PC-3 (cell line): ENCODE measurements at places on chromosomes 1 and 21.

DNA sequence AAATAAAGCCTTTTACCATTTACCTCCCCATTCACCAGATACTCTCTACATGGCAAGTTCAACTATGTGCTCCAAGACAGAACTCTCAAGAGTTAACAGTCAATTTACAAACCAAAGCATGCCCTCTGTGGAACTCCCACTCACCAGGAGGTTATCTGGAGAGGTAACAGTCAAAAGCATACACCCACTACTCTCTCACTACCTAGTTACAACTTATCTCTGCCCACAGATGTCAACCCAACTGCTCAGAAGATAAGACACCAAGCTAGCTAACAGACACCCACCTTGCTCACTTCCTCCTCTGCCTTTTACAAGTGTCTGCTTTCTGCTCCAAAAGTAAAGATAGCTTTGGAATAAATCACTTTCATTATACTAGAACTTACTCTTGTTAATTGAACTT, 131.0 kb downstream of the TRIM33 start:
- no peak for DNase-seq

DNA sequence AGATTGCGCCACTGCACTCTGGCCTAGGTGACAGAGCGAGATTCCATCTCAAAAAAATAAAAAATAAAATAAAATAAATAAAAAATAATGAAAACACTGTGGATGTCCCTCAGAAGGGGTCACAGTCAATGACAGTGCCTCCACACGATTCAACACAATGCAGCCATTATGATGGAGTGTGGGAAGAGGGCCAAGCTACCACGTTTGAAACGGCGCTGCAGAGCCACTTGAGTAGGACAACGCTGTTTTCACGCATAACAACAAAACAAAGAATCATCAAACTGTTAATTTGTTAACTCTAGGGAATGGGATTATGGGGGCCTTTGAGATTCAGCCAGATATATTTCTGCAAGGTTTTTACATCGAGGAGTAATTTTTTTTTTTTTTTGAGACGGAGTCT, 36.5 kb downstream of the NKAIN1 start:
- DNase-seq, result no peak

- no peak for DNase-seq
Measured at GRCh38 chr1:34470401-34470800, 284.4 kb upstream of the GJB5 start.

DNA sequence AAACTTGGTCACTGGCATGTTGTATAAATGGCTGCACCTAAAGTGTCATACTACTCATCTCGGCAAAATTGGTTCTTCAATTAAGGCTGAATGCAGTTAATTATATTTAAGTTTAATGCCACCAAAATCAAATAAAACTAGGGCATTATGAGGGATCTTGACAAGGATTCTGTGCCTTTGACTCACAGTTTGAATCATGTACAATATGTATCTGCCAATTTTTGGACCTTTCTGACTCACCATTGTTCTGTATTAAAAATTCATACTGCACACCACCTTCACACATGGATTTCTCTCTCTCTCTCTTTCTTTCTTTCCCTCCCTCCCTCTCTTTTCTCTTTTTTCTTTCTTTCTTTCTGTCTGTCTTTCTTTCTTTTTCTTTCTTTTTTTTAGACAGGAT, 14.1 kb upstream of the STXBP3 start:
- DNase-seq, result peak; percentile 61

GRCh38 chr1:89945852-89946476, 48.9 kb upstream of the ZNF326 start:
- DNase-seq, result peak; percentile 73

DNA sequence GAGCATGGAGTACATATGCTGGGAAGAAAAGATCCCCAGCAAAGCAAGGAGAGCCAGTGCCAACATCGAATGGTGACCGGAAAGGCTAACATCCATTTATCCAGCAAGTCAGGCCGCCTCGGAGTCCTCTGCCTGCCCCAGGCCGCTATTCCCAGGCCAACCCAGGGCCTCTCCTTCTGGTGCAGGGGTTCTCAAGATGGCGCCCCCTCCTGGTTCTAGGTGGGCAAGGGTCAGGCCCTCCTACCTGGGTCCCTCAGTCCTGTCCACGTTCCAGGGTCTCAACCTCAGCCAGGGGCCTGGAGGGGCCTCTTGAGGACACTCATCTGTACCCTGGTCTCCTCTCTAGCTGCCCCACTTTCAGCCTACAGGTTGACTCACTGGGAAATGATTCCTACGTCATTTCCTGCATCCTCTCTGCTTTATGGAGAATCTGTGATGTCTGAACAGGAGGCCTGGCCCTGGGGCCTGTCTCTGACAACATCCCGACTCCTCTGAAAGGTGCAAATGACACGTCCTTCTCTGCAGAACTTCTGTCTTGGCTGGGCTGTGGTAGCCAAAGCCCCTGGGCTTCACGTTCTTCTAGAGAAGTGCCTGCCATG, 145.3 kb downstream of the PSMG1 start:
- DNase-seq, result no peak

DNA sequence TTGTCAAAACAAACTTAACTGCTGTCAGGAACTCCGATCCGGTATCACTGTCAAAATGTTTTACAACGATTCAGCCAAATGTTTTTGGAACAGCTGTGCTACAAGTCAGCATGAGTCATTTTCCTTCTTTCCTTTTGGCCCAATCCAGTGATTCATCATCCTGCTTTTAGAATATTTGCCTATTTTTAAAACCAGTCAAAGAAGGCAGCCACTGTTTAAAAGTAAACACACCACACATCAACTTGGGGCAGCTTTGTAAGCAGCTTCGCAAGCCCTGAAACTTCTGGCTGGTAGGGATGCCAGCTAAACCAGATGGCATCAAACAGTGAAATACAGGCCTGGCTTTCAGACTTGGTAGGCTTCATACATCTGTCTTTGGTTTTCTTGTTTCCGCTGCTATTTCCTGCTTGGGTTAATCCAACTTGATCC, 14.9 kb downstream of the MAP3K7CL start:
- peak; percentile 97 for DNase-seq

DNA sequence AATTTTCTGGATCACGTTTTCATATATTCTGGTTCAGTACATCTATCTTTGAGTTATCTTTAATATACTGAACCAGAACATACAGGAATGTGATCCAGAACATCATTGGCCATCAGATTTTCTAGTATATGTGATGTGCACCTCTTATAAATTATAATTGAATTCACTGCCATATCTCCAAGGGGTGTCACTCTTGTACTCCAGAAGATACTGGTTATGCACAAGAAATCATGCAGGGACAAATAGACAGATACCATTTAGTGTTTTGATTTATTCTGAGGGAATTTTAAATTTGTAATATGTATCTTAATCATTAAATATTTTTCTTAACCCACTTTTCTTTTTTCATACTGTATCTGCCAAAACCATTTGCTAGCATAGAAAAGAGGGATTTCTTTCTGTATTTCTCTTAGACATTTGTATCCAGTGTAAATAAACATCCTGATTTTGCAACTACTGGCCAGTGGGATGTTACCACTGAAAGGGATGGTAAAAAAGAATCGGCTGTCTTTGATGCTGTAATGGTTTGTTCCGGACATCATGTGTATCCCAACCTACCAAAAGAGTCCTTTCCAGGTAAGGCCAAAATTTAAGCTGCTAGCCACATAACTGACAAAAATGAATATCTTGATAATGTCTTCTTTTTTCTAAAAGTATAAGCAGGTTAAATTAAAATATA, 16.7 kb downstream of the FMO3 start:
- DNase-seq, result no peak

DNA sequence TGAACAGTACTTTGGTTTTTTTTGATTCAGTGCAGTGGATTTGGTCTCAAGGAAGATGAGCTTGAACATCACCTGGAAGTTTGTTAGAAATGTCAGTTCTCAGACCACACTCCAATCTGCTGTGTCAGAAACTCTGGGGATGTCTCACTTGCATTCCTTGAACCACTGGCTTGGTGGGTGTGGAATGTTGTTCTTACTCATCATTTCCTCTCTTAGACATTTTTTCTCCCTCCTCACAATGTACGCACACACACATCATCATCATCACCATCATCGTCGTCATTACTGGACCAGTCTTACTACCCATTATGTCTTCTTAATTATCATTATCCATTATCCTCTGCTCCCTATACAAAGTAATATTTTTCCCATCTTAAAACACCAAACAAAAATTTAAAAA, 91.9 kb upstream of the KCNK2 start:
- DNase-seq, result peak; percentile 85

DNA sequence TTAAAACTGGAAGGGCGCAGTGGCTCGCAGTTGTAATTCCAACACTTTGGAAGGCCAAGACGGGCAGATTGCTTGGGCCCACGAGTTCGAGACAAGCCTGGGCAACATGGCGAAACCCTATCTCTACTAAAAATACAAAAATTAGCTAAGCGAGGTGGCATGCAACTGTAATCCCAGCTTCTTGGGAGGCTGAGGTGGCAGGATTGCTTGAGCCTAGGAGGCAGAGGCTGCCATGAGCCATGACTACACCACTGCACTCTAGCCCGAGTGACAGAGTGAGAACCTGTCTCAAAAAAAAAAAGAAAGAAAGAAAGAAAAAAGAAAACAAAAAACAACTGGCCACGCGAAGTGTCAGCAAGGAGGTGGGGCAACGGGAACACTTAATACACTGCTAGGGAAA, 6.3 kb downstream of the UBE2G2 start:
- DNase-seq, result no peak

GRCh38 chr1:34763142-34763781, 3.7 kb downstream of the GJB4 start:
- DNase-seq, result peak; percentile 96

DNA sequence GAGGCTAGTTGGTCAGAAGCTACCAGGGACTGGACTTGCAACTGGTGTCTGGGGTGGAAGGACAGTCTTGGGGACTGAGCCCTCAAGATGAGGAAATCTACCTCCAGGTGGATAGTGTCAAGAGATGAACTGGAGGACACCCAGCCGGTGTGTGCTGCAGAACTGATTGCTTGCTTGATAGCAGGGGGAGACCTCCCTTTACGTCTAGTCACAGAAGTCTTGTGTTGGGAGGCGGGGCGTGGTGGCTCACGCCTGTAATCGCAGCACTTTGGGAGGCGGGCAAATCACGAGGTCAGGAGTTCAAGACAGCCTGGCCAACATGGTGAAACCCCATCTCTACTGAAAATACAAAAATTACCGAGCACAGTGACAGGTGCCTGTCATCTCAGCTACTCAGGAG, 4.9 kb downstream of the RCC2 start:
- no peak for DNase-seq

DNA sequence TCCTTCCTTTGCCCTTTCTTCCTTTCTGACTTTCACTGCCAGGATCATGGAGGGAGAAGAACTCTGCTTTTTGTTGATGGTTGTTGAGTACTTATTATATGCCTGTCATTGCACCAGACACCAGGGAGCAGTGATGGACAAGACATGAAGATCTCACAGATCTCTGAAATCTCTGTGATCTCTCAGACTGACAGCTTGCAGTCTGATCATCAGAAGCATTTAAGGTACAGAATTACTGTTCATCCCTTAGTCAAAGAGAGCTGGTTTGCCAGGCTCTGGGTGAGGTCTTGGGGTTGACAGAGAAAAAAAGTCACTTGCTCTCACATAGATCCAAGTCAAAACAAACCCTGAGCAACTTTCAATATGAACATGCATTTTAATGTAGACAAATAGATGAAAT, 299.5 kb upstream of the FMN2 start:
- DNase-seq, result peak; percentile 38

GRCh38 chr1:20476265-20477038, 9.6 kb downstream of the CAMK2N1 start:
- peak; percentile 72 for DNase-seq

GRCh38 chr1:87362063-87362833, 33.6 kb downstream of the LMO4 start:
- DNase-seq, result no peak

DNA sequence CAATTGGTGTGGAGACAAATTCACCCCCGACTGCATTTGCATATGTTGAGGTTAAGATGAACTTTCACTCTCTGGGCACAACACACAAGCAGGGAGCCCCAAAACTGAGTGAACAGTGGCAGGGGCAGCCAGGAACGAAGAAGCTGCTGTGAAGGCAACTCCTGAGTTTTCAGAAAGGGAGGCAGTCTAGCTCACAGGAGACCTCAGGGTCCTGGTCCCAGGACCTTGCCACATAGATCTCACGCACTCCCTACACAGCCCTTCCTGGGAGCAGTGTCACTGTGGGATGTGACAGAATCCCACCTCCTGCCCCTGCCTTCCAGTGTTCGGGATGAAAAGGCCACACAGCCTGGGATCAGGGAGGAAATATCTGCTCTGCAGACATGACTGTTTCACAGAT, 60.9 kb downstream of the KCND3 start:
- DNase-seq, result no peak

DNA sequence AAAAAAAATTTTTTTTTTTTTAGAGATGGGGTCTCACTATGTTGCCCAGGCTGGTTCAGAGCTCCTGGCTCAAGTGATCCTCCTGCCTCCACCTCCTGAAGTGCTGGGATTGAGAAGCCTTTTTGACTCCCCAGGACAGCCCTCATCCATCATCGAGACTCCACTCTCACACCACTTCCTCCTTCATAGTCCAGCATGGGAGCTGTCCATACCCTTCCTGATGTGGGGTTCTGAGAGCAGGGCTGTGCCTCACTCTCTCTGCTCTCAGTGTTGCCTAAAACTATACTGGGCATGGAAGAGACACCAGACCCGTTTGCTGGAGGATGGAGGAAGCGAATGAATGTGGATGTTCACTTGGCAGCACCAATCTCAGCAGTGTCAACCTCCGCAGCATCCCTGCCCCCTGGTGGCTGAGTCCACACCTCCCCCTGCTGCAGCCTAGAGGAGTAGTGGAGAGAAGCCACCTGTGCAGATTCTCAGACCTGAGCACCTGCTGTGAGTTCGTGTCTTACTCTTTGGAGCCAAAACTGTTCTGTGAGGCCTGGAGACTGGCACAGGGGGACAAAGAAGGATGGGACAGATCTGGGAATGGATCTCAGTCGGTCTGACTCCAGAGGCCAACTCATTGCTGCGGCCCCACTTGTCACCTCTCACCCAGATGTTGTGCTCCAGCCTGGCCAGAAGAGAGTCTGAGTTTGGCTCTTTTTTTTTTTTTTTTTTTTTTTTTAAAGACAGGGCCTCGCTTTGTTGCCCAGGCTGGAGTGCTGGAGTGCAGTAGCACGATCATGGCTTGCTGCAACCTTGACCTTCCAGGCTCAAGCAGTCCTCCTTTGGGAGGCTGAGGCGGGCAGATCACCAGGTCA, 17.7 kb downstream of the TINAGL1 start:
- peak; percentile 90 for DNase-seq

GRCh38 chr21:45938453-45938755, 43.2 kb upstream of the COL6A1 start:
- no peak for DNase-seq

DNA sequence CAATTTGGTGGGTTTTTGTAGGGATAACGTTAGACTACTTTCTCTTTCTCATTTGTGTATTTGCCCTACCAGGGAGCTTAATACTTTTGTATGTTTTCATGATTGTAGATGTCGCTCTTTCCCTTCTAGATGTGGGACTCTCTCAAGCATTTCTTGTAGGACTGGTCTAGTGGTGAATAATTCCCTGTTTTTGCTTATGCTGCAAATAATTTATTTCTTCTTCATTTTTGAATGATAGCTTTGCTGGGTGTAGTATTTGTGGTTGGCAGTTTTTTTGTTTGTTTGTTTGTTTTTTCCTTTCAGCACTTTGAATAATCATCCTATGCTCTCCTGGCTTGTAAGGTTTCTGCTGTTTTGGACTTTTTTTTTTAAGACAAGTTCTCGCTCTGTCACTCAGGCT, 22.5 kb upstream of the TTC22 start:
- DNase-seq, result no peak

- peak; percentile 80 for DNase-seq
Measured at GRCh38 chr1:93681101-93681988, at the start of gene BCAR3. Gene BCAR3, minus strand, starts transcription at chr1:93681837. Its CDS starts 6,907 bp downstream, at chr1:93674930.
